ENCODE measurements at places on chromosomes 5 and 9.

GRCh38 chr5:150208187-150209098, 18.6 kb downstream of the SLC6A7 start:
- DNase-seq, result no peak

DNA sequence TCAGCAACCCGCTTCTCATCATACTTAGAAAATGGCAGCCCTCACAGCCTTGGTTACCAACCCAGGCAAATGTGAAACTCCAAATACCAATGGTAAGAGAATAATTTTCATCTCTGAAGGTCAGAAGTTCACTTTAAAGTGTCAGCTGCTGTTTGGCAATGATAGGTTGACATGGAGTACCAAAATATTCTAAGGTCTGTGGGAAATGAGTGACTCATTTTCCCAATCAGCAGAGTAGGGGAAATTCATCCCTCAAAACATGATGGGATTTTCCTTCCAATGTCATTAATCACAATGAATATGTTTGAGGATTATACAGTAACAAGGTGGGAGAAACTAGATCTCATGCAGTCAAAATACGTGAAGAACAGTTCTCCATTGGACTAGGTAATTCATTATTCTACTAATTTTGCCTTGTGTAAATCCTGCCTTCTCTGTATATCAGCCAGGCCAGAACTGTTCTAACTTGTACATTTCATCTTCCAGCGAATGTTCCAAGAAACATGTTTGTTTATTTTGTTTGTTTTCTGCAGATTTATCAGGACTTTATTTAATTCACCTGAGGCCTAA, 53.1 kb upstream of the ERBIN start:
- DNase-seq, result no peak

- no peak for DNase-seq
These were observed 471.0 kb downstream of the KDM4C start for GRCh38 chr9:7228726-7229125.

GRCh38 chr9:133932633-133933032, 59.5 kb downstream of the VAV2 start:
- DNase-seq, result no peak

- no peak for DNase-seq
These were observed 16.8 kb upstream of the ZBTB43 start for GRCh38 chr9:126788046-126788445.

GRCh38 chr5:125227333-125228095, 481.1 kb upstream of the ZNF608 start:
- DNase-seq, result no peak

DNA sequence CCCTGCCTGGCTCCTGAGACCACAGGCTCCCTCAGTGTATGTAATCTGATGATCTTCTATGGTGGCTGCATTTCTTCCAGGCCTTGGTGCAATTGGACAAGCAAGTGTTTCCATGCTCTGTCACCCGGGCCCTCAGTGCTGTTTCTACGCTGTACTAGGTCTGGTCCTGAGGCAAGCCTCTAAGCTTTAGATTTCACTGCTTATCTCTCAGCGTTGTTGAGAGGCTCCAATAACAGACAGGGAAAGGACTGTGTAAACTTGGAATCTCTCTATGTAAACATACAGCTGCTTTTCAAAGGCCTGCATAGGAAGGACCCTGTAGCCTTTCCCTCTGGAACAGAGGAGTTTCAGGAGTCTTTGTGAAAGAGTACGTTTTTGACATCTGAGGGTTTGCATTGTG, 38.6 kb upstream of the NFIB start:
- DNase-seq, result peak; percentile 82

- DNase-seq, result no peak
These were observed 8.7 kb downstream of the PRDM12 start for GRCh38 chr9:130672933-130673615.

DNA sequence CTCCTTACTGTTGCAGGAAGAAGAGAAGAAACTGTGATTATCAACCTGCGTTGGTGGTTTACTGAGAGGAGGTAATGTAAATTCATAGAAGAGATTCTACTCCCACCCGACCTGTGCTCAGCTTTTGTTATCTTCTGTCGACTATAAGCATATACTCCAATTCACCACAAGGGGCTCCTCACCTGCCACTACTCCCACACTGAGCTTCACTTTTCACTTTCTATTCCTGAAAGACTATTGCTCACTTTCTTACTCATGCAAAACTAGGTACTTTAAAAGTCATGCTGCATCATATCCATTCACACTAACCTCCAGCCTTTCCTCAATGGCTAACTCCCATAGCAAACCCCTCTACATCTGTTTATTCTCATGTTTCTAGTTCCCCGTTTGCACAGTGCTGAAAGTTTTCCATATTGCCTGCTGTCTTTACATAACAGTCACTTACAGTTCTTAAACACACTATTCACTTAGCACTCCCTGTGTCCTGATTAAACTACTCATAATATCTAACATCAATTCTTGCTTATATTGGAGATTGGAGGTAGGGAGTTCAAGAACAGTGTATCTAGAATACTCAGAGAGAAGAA, 1062.6 kb downstream of the NR2F1-AS1 start:
- peak; percentile 27 for DNase-seq

DNA sequence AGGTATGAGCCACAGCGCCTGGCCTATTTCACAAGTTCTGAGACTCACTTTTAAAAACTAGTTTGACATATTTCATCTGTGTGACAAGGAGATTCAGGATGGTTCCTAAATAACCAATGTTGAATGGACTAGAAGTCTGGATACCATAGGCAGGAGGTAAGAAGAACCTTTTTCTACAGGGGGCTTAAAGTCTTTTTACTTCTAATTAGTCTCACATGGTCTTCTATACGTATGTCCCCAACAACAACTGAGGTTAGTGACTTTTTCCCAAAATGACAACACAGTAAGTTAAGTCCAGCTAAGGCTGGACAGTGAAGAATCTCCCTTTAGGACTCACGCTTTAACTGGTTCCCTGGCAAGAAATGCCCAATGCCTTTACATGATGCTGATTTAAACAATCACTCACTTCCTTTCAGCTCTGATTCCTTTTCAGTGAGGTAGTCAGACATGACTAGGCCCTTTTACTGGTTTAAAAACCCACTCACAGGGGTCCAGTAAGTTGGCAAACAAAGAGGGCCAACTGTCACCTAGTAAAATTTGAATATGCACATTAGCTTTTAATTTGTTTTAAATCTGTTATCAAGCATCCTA, 12.1 kb upstream of the HAUS6 start:
- DNase-seq, result no peak

DNA sequence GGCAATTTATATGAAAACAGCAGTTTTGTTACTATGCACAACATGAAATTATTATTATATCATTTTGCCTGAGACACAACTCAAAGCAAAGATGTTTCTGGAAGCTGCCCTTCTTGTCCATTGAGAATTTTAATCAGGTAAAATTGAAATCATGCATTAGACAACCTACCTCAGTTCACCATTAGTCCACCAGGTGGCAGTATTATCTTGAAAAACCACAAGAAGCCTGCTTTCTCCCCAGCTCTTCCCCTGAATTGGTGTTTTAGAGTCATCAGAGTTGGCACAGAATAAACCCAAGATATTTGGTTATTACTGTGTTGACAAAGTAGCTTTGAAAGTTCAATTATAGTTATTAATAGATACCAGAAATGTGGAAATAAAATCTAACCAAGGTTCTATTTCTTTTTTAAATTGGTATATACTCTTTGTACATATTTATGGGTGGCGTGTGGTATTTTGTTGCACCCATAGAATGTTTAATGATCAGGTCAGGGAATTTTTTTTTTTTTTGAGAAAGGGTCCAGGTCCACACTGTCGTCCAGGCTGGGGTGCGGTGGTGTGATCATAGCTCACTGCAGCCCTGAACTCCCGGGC, 25.7 kb downstream of the UTP15 start:
- peak; percentile 83 for DNase-seq

- DNase-seq, result no peak
These were observed 246.3 kb downstream of the BNC2 start for GRCh38 chr9:16623989-16624743.

DNA sequence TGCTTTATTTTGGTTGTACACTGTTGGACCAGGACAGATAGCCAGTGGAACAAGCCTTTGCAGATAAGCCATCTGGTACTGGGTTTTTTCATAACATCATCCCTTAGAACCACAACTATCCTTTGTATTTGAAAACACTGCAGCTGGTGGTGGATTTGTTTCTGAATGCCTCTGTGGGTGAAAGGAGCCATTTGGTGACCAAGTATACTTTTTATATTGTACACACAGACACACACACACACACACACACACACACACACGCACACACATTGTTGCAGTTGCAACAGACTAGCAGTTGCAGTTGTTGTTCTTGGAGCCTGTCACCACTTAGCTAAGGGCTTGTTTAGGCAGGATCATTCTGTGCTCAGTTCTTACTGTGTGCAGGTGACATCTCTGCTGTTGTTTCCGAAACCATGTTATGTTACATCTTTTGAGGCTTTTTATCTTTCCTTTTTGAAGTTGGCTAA, 22.9 kb upstream of the CAVIN4 start:
- no peak for DNase-seq
